ENCODE measurements at places on chromosomes 2 and 18.
A peak's percentile ranks its signal among the peaks of the same experiment; 100 is the strongest.

DNA sequence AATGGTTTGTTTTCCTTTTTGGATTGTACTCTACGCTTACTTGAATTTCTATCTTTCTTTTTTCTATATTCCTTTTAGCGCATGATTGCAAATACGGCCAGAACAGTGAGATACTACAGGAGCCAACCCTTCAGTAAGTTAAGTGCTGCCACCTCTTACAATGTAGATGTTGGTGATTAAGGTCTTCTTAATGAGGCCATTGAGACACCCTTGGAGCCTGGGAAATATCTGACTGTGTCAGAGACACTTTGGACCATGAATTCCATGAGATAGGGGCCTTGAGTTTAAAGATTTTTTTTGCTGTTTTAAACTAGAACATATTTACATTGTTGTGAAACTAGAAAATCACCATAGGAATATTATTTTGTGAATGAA, 27.1 kb upstream of the MAP3K20 start:
- DNase-seq: no peak

GRCh38 chr2:105868060-105868459, 123.3 kb downstream of the NCK2 start:
- no peak for DNase-seq

- DNase-seq: no peak
Measured at GRCh38 chr18:36158266-36158867, 28.7 kb downstream of the ELP2 start.

DNA sequence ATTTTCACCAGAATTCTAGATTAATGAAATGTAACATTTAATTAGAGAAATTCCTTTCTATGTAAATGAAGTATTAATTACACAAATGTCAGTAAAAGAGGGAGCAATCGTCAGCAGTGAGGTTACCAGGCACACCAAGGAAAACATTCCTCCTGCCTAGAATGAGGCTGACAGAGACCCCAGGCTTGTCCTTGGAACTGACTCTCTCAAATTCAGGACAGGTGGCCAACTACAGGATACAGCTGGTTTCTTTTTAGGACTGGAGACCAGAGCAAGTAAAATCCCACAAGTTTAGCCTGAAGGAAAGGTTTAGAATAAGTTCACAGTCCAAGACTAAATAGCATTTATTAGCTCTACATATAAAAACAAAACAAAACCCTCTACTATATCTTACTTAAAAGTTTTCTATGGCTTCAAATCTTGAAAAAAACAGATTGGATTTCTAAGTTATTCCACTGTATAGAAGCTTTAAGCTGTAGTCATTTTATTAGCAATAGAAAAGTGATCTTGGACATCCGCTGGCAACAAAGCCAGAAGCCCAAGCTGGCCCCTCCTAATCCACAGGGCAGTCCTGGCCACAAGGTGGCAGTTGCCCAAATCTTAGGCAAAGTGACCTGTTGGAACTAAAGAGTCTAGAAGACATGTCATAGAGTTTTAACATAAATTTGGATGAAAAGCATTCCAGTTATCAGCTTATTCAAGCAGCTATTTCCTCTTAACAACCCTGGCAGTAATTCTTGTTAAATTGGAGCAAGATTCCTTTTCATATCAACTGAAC, 81.0 kb downstream of the SP3 start:
- no peak for DNase-seq

DNA sequence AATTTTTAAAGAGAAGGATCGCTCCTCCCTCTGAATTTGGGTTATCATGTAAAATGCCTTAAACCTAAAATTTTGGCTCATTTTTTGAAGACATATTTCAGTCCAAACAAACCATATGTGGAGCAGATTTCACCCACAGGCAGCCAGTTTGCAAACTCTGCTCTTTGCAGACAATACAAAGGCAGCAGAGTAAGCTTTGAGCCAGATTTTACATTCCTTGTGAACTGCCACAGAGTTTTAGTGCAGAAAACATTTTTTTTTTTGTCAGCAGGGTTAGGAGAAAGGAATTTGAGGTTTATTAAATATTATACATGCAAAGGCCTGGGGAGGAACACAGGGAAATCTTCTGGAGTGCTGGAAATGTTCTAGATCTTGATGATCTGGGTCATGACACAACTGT, 171.9 kb upstream of the FN1 start:
- no peak for DNase-seq

DNA sequence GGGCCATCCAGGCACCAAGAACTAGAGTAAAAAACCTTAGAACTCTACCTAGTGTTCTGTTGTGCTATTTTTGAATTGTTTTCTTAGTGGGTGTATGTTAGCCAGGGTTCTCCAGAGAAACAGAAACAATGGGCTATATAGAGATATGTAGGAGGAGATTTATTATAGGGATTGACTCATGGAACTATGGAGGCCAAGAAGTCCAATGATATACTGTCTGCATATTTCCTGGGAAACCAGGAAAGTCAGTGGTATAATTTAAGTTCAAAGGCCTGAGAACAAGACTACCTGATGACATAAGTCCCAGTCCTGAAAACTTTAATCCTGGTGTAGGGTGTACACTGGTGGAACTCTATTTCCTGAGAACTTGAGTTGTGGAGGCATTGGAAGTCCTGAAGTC, 108.7 kb upstream of the ACVR1 start:
- DNase-seq: no peak

- no peak for DNase-seq
Measured at GRCh38 chr2:112541315-112542122, 746 bp upstream of the POLR1B start.

- DNase-seq: no peak
Measured at GRCh38 chr2:112519506-112519905, 22.8 kb upstream of the POLR1B start.

DNA sequence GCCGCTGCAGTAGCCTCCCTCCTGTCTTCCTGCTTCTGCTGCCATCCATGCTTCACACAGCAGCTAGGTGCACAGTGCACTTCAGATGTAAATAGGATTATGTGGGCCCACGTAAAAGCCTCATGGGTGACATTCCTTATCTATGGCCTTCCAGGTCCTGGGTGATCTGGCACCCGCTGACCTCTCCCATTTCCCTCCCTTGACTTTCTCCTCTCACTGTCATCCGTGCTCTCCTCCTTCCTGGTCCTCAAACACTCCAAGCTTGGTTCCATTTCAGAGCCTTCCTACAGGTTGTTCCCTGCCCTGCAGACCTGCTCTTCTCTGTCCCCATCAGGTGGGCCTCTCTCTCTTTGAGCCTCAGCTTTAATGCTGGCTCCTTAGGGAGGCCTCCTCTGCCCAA, 4.0 kb upstream of the SMYD5 start:
- DNase-seq: no peak

- peak; percentile 32 for DNase-seq
Measured at GRCh38 chr2:72973566-72974435, 56.5 kb downstream of the EMX1 start.

DNA sequence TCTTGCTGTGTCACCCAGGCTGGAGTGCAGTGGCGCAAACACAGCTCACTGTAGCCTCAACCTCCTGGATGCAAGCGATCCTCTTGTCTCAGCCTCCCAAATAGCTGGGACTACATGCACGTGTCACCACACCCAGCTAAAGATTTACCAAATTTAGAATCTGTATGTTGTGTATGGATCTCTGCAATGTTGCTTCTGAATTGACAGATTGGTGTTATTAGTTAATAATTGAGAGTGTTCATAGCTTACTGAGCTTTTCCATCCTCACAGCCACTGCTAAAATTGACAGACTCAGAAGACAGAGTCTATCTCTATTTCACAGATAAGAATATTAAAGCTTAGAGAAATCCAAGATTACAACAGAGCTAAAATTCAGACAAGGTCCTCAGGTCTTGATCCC, 4.3 kb upstream of the NBAS start:
- no peak for DNase-seq

DNA sequence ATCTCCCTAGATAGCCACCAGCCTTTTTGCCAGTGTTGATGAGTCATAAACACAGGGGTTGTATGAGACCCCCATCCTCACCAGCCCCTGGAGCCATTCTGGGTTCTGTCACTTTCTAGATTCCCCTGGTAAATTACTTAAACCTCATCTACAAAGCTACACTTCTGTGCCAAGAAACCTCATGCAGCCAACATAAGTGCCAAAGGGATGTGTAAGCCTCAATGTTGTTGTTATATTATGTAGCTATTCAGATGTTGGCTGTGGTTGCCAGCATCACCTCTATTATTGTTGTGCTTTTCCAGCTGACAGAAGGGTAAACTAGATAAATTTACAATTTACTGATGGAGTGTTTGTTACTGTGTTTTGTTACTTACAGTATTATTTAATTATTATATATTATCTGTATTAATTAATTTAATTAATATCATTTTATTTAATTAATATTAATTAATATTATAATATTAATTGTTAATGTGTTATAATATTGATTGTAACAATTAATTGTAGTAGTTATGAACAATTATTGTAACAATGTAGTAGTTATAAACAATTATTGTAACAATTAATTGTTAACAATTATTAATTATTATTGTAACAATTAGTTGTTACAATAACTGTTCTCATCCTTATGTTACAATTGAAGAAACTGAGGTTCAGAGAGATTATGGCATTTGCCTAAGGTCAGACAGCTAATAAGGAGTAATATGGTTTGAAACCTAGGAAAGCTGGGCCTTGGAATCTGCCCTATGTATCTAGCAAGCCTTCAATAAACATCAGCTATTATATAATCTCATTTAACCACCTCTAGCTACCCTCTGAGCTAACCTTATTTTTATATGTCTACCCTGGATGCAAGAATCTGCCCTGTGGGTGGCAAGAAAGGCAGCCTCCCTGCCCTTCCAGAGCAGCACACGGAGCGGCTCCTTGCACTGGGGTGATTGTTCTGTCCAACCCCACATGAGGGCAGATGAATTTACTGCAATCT, 36.1 kb downstream of the PSTPIP2 start:
- no peak for DNase-seq

- DNase-seq: no peak
Measured at GRCh38 chr2:139916822-139917221, 1136.6 kb upstream of the NXPH2 start.

DNA sequence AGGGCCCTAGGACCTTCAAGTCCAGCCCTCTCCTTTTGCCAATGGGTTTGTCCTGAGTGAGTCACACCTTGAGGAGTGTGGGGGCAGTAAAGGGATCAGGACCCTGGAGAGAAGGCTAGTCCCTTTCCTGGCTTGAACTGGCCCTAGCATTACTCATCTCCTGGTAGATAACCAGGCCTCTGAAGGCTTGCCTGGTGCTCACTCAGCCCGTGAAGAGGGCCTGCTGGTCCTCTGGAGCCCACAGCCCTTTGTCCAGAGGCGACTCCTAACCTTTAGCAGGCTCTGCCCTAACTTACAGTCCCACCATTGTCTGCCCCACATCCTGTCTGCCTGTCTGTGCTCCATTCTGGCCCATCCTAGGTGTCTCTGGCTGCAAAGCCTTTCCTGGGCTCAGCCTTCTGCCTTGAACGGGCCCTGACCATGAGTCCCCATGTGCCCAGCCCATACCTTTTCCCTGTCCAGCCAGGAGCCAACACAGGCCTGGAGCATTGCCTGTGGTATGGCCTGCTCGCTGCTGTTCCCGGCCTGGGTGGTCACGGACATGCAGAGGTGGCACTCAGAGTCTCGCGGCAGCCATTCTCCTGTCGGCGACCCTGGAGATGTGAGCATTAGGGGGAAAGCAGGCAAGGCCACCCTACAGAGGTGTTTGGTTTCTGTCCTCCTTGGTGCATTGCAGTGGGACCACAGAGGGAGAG, 5.0 kb downstream of the SFTPB start:
- DNase-seq: no peak

- no peak for DNase-seq
Measured at GRCh38 chr2:237500681-237501424, 13.8 kb downstream of the MLPH start.

GRCh38 chr2:62663920-62664795, 41.4 kb upstream of the EHBP1 start:
- no peak for DNase-seq

- DNase-seq: no peak
Measured at GRCh38 chr2:203451011-203451410, 84.1 kb downstream of the RAPH1 start.

DNA sequence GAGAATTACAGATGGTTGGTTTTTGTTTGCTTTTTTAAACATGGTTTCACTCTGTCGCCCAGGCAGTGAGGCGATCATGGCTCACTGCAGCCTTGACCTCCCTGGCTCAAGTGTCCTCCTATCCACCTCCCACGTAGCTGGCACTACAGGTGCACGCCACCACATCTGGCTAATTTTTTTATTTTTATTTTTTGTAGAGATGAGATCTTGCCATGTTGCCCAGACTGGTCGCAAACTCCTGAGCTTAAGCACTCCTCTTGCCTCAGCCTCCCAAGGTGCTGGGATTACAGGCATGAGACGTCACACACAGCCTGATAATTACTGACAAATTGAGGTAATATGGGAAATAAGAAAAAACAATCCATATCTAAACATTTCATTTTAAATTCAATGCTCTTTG, 110.5 kb upstream of the ZSWIM2 start:
- no peak for DNase-seq

DNA sequence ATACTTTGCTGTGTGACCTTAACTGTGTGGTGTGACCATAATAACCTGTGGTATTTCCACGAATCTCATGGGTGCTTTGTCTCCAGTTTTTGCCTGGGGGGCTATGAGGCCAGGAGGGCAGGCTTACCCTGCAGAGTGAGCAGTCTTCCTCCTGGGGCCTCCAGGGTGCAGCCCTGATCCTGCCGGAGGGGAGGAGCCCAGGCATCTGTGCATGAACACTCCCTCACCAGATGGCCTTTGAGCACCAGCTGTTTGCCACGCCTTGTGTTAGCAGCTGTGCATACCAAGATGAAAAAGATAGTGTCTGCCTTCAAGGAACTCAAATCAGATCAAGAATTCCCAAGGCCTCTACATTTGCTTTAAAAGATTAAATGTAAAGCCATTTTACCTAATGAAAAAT, 75.0 kb upstream of the RBM44 start:
- no peak for DNase-seq

GRCh38 chr18:34650121-34650545, 60.0 kb upstream of the DTNA start:
- no peak for DNase-seq

DNA sequence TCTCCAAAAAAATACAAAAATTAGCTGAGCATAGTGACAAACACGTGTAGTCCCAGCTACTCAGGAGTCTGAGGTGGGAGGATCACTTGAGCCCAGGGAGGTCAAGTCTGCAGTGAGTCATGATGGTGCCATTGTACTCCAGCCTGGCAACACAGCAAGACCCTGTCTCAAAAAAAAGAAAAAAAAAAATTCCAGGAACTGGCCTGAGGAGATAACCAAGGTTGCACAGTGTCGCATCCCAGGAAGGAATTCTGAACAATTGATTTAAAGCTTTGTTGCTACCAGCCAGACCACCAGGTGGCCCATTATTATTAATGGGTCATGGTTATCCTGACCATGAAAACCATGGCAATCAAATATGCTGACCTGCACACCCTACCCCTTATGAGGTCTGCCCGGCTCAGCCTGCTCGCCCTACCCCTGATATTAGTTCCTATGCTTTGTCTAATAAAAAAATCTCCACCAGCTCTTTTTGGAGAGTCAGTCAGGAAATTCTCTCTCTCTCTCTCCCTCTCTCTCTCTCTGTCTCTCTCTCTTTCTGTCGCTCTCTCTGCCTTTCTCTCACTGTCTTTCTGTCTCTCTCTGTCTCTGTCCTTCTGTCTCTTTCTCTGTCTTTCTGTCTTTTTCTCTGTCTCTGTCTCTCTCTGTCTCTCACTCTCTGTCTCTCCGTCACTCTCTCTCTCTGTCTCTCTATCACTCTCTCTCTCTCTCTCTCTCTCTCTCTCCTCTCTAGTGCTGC, 73.7 kb downstream of the NCAPH start:
- no peak for DNase-seq

Measured in CD4-positive, alpha-beta memory T cell (primary cell).